ENCODE measurements at places on chromosomes 2 and 18.

DNA sequence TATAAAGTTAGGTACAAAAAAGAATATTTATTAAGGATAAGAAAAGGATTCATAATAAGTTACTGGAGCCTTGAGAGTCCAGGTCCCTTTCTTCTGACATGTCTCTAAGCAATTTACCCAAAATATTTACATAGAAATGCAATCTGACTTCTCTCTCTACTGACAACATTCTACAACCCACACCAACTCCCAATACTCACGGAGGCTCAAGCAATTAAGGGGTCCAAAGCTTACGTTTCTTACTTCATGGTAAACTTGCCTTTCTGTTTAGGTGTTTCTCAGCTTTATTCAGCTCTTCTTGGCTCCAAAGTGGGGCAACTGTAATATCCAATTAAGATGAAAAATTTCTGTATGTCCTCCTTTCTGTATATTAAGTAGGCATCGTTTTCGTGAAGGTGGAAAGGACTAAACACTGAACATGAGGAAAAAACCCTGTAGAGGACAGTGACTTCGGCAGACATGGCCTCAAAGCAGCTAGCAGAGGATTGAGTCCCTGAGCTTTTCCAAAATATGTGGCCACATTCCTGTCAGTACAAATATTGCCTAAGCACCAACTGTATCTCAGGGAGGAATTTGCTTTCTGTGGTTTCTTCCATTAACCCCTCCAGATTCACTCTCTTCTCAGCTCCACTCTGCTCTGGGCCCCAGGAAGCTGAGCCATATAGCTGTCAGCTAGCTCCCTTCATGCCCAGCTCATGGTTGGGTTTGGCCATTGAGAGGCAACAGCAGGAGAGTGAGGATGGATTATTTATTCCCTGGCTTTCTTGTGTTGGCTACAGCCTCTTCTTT, 67.9 kb upstream of the GLS start:
- DNase-seq, result peak; percentile 28

- no peak for DNase-seq
Observed at GRCh38 chr2:17610521-17610920, 70.0 kb downstream of the VSNL1 start.

- DNase-seq, result no peak
Observed at GRCh38 chr2:68537809-68538208, 70.4 kb downstream of the APLF start.

DNA sequence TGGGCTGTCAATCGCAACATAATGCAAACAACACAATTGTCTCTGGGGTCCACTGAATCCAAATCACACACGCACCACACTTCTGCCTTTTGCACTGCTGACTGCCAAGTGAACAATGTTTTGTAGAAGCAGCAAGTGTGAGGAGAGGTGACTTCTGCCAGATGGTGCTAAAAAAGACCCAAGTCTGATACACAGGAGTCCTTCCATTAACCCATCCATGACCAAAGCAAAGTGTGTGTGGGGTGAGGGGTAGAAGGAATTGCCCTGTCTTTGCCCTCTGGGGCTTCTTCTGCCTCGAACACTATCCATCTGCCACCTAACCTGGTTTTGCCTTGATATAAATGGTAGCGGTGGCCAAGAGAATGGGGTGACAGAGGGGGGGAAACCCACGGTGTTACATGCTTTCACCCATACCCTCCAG, 50.0 kb downstream of the C2orf42 start:
- no peak for DNase-seq

DNA sequence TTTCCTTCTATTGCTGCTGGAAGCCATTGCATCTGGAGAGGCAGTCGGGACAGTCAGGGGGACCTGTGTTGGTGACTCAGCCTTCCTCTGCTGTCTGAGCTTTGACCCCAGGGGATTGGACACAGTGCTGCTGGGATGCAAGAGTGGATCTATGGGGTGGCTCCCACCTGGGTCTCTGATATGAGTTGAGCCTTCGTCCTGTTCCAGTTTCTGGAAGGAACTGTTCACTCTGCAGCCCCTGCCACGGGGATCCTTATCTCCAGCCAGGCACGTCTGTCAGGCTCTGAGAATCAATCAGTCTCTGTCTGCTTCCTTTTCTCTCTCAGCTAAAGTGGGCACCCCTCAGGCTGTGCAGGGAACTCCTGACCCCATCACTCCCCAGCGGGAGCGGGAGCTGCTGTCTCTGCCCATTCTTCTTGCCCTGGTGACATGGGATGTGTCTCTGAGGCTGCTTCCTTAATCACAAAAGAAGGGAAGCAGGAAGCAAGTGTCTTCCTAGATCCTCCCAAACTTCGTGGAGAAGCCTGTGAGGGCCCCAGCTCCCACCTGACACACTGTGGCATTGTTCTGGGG, 51.7 kb downstream of the ARHGAP28 start:
- no peak for DNase-seq

DNA sequence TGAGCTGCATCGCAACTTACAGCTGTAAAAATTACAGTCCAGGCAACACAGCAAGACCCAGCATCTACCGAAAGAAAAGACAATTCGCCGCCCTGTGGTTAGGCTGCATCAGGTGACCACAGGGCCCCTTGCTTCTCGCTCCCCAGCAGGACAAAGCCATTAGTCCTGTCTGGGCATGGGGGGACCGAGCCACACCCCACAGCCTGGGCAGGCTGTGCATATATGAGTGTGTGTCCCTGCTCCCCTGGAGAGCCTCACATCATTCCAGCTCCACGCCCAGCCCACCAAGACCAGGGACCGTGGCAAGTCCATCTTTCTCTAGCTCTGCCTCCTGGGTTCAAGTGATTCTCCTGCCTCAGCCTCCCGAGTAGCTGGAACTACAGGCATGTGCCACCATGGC, 33.9 kb downstream of the SNORC start:
- DNase-seq, result no peak
